ENCODE measurements at places on chromosomes 6 and 20. TPM values are rescaled to one million over a fixed set of nuclear protein-coding genes. Genes with fewer than 3 reads are reported as not detected.
A peak's percentile ranks its signal among the peaks of the same experiment; 100 is the strongest.

Gene IRF4
- 112 TPM for total RNA-seq

Gene TAAR8
- not detected for total RNA-seq

Gene EYA2
- 0.17 TPM for total RNA-seq

Gene MYT1
- not detected for total RNA-seq

Gene SLC22A2
- total RNA-seq, result not detected

Gene IL20RA
- total RNA-seq, result not detected

Gene RNGTT
- total RNA-seq, result 26.9 TPM

Gene CYP39A1
- total RNA-seq, result not detected

Gene ZSCAN31
- 0.40 TPM for total RNA-seq

Gene ZNF292
- total RNA-seq, result 65.9 TPM

- DNase-seq, result peak; percentile 65
Observed at GRCh38 chr20:52150440-52151258, 40.9 kb downstream of the ZFP64 start.

DNA sequence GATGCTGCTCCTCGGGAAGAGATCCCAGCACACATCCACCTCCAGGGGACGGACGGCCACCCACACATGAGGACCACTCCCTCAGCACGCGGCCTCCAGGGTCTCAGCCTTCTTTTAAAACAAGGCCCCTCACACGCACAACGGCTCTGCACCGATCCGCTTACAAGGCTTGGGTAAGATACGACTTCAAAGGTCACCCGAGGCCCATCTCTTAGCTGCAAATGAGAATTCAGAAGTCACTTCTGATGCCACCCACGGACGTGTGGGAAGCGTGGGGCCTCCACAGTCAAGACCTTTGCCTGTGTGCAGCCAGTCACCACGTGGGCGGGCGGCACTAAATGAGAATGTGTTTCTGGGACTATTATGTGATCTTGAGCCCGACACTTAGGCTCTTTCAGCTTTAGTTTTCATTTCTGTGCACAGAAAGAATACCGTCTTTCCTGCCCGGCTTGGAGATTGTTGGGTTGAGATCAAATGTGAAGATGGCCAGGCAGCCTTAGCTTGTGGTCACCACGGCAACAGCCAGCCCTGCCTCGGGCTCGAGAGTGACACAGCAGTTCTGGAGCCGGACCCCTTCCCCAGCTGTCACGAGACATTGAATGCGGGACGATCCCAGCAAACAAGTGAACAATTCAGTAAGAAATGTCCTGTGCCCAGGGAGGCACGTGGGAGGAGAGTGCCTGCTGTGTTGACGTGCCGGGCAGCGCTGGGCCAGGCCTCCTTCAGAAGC, 91.6 kb downstream of the RAMACL start:
- DNase-seq, result no peak

GRCh38 chr20:9071976-9072726, 3.3 kb downstream of the PLCB4 start:
- DNase-seq, result no peak

DNA sequence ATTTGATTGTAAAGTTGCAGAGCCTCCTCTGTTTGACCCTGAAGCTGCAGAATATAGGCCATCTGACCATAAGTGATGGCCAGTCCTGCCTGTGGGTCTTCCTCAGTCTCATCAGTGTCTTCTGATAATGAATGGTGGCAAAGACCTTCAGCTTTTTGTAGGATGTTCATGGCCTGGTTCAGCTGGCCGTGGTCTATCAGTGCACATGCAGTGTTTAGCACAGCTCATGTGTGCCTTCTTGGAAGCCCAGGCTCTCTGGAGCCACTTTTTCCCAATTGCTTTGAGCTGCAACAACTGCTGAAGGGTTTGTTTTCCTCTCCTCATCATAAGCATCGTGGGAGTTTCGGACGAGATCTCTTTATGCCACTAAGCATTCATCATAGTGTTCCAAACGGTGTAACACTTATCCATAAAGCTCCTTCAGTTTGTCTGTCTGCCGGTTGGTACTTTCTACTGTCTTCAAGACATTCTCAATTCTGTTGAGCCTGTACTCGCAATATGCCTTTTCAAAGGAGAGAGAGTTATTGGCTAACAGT, 70.1 kb upstream of the TULP4 start:
- no peak for DNase-seq

DNA sequence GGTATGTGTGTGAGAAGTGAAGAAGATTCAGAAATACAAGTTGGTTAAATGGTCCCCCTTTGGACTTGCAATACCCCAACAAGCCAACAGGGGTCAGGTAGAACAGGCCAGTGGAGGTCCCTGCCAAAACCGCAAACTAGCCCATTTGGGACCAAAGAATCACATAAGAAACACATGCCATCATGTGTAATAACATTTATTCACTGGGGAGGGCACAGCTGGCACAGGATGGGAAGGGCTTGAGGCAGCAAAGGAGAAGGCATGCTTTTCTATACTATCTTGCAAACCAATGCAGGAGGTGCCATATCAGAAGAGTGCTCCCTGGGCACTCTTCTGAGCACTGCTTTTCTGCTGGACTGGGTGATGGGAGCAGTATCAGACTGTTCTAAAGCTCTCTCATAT, 116.1 kb upstream of the TRAF3IP2 start:
- DNase-seq, result no peak

DNA sequence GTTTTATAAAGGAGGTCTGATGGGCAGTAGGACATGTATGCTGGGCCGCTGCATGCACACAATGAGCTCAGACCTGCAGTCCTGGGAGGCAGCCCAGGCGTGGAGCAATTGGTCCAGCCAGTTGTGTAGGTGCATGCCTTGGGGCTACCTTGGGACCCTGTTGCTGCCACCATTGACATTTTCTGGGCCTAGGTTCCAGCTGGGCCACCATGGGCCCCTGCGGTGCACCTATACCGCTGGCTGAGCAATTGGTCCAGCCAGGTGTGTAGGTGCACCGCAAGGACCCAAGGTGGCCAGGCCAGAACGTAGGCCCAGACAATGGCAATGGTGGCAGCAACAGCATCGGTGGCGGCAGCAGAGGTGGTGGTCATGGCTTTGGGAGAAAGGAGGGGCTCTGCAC, 143.9 kb downstream of the PXDC1 start:
- no peak for DNase-seq

GRCh38 chr20:10636326-10636818, 37.4 kb downstream of the JAG1 start:
- no peak for DNase-seq

- no peak for DNase-seq
Observed at GRCh38 chr6:153392156-153392555, 261.1 kb upstream of the RGS17 start.

DNA sequence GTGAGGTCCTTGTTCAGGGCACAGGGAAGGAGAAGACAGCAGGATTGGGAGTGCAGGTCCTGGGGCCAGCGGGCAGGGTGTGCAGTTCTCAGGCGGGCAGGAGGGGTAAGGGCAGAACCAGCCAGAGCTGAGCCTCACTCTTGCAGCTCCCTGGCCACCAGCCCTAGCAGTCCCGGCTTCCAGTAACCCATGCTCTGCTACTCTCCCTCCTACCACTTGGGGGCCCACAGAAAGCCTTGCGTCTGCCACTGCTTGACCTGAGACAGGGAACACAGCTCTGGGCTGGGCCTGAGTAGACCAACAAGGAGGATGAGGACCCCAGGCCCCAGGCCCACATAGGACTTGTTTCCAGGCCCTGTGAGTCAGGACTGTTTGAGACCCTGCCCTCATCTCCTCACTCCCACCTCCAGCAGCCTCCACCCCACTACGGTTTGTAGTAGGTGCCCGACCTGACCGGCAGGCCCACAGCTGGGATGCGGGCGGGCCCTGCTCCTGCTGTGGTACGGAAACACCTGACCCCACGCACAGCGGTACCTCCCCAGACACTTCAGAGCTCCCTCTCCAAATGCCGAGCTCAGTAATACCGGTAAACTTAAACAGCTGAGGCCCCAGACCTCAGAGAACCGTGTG, 39.2 kb downstream of the KCNK5 start:
- DNase-seq, result peak; percentile 12

- no peak for DNase-seq
Observed at GRCh38 chr20:62533591-62534495, 58.0 kb upstream of the GATA5 start.

DNA sequence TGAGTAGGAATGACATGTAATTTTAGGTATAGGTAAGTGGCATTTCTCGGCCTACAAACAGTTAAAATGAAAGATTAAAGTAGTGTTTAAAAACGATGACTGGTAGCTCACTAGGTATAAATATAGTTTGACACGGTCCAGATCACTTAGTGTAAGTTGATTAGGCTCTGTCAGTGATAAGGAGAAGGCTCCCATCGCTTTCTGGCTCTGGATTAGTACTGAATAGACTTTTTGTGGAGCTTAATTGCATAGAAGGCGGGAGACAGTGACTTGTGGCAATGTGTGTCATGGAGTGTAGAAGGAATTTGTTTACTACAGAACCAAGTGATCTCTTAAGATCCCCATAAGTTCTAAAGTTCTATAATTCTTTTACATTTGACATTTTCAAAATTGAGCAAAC, 6.7 kb downstream of the PYGB start:
- DNase-seq, result no peak

- no peak for DNase-seq
Observed at GRCh38 chr6:22473991-22474682, 95.2 kb upstream of the HDGFL1 start.

DNA sequence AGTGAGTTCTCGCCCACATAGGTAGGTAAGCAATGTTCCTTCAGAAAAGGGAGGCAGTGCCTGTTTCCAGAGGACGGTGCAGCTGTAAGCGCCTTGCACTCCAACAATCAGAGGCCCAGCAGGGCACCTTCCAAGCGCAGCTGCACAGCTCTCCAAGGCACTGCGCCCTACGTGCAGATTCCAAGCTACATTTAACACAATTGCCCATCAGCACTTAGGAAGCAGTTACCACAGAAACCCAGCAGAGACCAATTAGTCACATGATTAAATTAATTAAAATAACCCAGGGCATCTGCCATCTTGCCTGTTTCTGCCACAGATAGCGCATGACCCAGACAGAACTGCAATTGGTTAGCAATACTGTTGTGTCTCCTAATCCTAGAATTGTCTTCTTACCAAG, 65.5 kb downstream of the SOBP start:
- DNase-seq, result no peak

GRCh38 chr6:21992178-21992967, 304.5 kb downstream of the PRL start:
- DNase-seq, result no peak

- no peak for DNase-seq
Observed at GRCh38 chr6:146901940-146902816, 302.0 kb upstream of the STXBP5 start.

- DNase-seq, result no peak
Observed at GRCh38 chr6:107624541-107624940, 134.6 kb downstream of the SOBP start.

- DNase-seq, result no peak
Observed at GRCh38 chr20:6339176-6339575, 216.3 kb upstream of the FERMT1 start.

Measured in natural killer cell treated with Interleukin-12 subunit alpha and Interleukin-12 subunit beta and Interleukin-15 and Interleukin-18, amount 100 ng/mL, for 72 hours (primary cell).